A172 (cell line): ENCODE measurements at places on chromosomes 7 and 10. TPM values are rescaled to one million over a fixed set of nuclear protein-coding genes. Genes with fewer than 3 reads are reported as not detected.

DNA sequence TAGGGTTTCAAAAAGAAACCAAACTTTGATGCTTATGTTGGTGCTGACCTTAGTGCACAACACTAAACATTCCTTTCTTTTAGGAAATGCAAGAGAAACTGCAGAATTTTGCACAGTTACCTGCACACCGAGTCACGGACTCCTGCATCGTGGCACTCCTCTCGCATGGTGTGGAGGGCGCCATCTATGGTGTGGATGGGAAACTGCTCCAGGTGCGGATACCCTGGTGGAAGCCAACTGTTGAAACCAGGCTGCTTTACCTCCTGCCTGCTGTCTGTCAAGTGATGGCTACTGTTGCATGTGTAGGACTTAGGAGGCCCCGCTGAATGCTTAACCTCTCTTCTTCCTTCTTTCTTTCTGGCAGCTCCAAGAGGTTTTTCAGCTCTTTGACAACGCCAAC lies 11.7 kb downstream of the CASP2 start:
- DNase-seq = no peak

GRCh38 chr10:63637901-63638327 lies 116.7 kb downstream of the REEP3 start:
- no peak for DNase-seq

GRCh38 chr7:781936-782529 lies 50.2 kb upstream of the SUN1 start:
- no peak for DNase-seq

DNA sequence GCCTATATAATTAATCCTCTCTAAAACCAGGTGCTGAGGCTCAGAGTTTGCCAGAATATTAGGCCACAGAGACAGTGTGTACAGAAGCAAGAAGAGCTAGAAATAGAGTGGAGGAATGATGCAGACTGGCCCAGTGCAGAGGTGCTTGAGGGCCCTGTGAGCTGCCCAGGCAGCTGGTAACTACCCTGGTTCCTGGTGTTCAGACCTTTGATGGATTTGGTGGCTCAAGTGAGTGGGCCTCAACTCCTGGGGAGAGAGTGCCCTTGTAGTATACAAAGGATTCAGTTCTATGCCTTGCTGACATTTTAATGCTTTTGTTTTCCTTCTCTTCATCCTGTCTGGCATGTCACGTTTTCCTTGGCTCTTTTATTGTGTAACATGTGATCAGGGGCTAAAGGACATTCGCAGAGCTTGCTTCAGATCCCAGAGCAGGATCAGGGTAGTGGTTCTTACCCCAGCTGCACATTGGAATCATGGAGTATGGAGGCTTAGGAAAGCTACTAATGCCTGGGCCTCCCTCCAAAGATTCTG lies 20.0 kb downstream of the LRRC4 start:
- DNase-seq = no peak

- DNase-seq = no peak
Measured at GRCh38 chr10:85464336-85464735, 902.3 kb downstream of the GRID1 start.

DNA sequence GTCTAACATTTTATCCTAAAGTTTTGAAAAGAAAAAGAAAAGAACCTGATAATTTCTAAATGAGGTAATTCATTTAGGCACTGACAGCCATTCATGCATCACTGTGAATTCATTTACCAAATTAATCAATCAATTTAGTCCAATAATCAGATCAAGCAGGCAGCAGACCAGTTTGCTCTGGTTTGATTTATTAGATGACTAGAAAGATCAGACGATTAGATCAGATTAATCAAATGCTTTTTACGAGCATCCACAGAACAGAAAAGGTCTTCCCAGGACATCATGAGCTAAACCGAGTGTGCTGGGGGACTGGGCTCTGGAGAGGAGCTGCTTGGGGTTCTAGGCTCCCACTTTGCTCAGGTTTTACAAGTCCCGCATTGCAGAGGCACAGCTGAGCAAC lies 226.5 kb upstream of the MYO3A start:
- no peak for DNase-seq

GRCh38 chr7:105367458-105367857 lies 21.3 kb downstream of the SRPK2 start:
- DNase-seq = no peak

The ZNF425 gene
- 1.9 and 2.7 TPM in 2 replicates for total RNA-seq
